ENCODE measurements at places on chromosomes 1 and 21.

DNA sequence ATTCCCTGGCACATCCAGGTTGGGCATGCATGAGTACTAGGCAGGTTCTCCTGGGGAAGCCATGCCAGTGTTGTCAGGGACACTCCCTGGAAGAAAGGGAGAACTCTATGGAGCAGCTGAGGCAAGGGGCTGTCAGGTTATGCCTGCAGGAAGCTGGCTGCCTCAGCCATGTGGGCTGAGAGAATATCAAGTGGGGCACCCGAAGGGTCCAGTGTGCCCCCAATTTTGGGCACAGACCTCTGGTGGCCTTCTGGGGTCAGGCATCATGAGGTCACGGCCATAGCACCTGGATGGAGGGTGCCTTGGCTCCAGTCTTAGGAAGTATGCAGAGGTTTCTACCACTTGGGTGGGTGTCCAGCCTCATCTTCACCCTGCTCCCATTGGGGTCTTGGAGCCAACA lies 2.6 kb downstream of the CSF3R start:
- no peak for DNase-seq

- DNase-seq: peak; percentile 74
Measured at GRCh38 chr1:38026592-38027200, 14.2 kb downstream of the UTP11 start.

DNA sequence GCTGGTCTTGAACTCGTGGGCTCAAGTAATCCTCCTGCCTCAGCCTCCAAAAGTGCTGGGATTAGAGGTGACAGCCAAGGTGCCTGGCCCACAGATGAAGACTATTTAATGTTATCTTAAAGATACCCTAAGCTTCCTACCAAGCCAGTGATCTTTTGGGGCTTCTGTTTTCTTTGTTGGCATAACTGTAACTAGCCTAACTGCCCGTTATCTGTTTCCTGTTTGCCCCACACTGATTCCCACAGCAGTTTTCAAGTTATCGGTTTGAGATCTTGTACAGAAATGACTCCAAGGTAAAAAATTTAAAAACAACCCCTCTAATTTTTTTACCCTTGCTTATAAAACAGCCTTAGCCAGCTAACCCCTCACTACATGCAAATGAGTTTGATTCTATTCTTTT lies 12.4 kb downstream of the SELL start:
- no peak for DNase-seq

DNA sequence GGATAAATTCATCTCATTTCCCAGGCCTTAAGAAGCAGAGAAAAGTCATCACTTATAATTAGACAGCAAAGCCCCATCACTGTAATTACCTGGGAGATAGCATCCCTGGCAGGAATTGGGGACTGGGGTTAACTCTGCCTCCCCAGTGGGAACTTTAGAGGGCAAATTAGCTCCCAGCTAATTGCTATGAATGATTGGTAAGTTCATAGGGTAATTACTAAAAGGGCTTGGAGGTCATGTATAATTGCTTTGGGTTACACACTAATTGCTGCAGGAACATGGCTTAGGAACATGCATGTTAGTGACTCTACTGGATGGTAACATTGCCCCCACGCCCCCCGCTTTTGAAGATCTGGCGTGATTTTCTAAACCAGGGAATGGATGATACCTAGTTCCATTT lies 64.8 kb downstream of the UBE2T start:
- DNase-seq: no peak

DNA sequence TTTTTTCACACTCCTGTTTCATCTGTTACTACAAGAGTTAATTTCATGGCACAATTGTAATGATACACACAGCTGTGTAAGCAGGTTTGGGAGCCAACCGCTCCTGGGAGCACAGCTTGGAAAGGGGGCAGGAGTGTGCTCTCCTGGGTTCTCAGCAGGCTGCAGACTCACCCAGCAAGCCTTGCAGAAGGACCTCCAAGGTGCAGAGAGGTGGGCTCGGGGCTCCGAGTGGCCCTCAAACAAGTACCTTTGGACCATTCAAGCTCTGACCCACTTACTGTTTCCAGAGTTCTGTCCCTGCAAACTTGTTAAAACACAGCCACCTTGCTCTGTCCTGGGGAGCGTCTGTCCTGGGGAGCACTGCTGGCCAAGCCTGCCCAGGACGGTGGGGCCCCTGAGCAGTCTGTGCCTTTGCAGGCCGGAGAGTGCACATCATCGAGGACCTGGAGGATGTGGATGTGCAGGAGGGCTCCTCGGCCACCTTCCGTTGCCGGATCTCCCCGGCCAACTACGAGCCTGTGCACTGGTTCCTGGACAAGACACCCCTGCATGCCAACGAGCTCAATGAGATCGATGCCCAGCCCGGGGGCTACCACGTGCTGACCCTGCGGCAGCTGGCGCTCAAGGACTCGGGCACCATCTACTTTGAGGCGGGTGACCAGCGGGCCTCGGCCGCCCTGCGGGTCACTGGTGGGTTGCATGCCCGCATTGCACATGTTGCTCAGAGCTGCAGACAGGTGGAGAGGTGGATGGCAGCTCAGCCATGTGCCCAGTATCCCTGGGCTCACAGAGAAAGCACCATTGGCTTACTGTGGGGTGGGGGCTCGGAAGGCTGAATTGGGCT lies 78.0 kb downstream of the OBSCN start:
- no peak for DNase-seq

DNA sequence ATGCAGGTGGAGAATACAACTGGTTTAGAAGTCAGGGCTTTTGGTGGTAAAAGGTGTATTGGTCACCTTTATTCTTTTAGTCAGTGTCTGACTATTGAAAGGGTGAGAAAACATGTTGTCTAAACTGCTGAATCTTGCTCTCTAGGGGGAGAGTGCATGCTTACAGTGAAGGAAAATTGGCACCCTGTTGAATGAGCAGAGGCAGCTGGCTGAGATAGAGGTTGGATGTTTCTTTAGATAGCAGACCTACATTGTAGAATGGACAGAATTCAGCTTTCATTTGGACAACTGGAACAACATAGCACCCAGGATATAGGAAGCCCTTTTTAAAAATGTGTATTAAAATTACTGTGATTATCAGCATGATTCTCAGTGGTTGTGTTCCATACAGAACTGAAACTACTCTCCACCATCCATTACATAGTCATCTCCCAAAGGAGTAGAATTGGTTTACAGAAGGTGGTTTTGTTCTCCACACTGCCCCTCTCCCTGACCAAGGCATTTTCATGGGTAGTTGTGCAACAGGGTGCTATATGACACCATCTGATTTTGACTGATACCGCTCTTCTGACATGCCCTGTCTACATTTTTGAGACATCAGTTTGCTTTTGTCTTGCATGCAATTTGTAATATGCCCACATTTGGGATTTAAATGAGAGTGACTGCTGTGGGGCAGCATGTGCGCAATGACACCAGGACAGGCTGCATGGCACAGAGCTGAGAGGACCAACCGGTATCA lies 16.2 kb downstream of the RHOU start:
- peak; percentile 30 for DNase-seq

DNA sequence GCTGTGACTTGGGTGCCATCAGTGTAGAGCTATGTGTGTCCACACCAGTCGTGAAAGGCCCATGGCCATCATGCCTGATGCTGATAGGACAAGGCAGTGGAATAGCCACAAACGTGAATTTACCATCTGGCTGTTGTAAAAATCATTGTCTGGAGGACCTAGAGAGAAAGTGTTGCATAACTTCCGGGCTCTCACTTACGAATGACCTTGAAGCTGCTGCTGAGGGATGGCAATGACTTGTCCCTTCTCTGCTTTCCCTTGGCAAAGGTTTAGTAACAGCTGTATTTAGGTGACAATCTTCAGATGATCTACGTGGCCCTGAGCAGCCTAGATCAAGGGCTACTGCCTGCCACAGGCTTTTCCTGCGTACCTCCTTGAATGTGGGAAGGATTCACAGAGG lies 5.8 kb downstream of the ATP1B1 start:
- peak; percentile 51 for DNase-seq

DNA sequence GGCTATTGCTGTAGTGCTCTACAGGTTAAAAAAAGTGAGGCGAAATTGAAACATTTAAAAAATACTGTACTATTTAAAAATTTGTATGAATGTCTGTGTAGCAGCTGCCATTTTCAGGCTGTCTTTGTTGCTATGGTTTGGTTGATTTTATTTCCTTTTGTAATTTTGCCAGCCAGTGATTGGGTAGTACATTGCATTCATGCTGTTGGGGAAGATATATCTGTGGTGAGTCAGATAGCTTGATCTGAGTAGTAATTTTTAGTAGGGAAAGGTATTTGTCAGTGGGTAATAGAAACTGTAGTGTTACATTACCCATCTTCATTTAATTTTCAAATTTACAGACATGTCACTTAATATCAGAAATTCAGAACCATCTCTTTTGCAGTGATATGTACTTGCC lies 15.0 kb downstream of the NFIA start:
- peak; percentile 55 for DNase-seq

- DNase-seq: no peak
Measured at GRCh38 chr1:7554385-7555235, 216.5 kb upstream of the VAMP3 start.

- no peak for DNase-seq
Measured at GRCh38 chr1:26684763-26685508, 10.9 kb upstream of the ARID1A start.

- no peak for DNase-seq
Measured at GRCh38 chr1:159088546-159089183, 12.1 kb upstream of the AIM2 start.

DNA sequence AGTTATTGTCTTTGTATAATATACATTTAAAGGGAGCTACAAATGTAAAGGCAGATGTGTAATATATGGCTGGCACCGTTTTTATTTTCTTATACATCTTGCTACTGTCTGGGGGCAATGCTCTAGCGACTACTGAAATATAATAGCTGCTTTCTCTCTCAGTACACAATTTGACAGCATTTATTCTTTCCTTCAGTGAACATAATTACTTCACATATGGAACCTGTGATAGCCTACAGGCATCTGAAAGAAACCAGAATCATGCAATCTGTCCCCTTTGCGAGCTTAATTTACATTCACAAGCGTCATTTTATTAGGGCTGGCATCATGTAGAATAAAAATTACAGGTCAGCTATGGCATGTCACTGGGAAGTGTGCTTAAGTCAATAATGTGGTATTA lies 557.5 kb upstream of the PTBP2 start:
- DNase-seq: no peak

GRCh38 chr21:42080788-42081083 lies 9.6 kb downstream of the UMODL1 start:
- DNase-seq: peak; percentile 46

GRCh38 chr1:106515375-106515774 lies 541.1 kb upstream of the PRMT6 start:
- DNase-seq: no peak

DNA sequence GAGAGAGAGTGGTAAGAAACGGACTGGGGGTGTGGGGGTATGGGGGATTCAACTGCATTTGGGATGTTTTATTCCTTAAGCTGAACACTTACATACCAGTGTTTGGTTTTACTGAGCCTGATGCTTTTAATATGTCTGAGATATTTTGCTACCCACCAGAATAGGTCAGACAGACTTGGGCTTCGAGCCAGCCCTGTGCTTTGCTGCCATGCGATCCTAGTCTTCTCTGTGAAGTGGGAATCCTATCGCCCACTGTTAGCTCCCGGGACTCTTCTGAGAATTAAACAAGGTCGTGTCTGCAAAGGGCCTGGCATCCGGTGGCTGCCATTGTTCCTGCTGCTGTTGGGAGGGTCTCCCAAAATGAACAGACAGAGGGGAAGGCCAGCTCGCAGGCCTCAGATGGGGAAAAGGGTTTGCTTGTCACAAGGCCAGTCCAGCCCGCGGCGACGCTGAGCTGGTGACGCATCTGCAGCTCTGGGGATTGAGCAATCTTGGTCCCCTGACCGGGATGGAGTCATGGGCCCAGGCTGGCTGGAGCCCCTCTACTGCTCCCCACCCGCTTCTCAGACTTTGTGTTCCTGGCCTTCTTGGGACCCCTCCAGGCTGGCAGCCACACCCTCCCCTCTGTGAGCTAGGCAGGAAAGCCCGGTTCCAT lies 26.9 kb upstream of the ECE1 start:
- no peak for DNase-seq

GRCh38 chr1:158154501-158154900 lies 26.2 kb upstream of the CD1D start:
- DNase-seq: no peak

GRCh38 chr1:241323514-241324195 lies 33.4 kb downstream of the RGS7 start:
- DNase-seq: peak; percentile 78

DNA sequence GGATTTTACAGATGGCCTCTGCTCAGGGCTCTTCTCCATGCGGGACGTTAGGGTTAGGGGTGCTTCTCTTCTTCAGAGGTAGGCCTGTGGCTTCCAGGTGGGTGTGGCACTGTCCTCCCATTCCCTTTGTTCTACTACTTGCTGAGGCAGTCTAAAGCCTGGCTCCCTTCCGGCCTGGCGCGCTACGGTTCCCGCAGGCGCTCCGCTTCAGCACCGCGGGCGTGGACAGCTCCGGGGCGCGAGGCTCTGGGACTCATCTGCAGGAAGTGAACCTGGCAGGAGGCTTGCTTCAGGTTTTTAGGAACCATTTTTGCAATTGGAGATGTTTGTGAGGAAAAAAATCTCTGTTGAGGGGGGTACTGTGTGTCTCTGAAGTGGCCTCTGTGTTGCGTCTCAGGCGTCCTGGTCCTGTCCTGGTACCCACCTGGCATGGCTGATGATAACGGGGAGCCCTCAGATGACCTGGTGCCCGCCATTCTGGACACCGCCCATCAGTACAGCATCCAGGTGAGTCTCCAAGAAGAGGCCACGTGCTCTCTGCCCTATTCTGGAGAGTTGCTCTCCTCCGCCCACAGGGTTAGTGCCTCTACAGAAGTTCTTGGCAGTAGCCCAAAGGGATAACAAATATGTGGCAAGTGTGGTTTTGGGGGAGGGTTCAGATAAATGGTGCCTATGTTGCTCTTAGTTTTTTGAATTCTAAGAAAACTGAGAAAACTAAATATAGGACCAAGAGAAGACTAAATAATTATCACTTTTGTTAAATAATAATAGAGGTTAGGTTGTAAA lies 1.9 kb downstream of the MANEAL start:
- DNase-seq: peak; percentile 60

GRCh38 chr1:53591924-53592323 lies 132.7 kb downstream of the DMRTB1 start:
- DNase-seq: no peak

- DNase-seq: no peak
Measured at GRCh38 chr1:30650038-30650967, 73.1 kb downstream of the MATN1 start.

DNA sequence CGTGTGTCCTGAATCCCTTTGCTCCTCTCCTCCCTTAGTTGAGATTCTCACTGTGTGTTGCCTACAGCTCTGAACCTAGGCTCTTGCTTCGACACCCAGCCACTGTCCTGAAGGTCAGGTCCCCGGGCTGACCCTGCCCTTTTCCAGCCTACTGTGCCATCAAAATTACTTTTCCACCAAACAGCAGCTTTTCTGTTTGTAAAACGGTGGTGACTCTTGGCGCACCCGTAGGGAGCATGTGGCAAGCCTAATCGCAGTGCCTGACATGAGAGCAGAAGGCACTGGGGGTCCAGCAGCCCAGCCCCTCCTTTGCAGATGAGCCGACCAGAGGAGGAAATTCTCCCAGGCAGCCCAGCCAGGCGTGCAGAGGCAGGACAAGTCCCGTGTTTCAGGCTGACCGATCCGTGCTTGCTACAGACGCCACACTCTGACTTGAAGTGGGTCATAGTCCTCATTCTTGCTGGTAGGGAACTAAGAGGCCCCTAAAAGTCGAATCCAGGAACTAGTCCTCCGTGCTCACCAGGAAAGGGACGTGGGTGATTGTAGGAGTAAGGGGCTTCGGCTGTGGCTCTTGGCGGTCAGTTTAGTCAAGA lies 6.8 kb downstream of the GPR137B start:
- no peak for DNase-seq
